ENCODE measurements at places on chromosomes 6 and 20.

GRCh38 chr6:31170987-31171671 is 647 bp upstream of the POU5F1 start:
- DNase-seq, result no peak

DNA sequence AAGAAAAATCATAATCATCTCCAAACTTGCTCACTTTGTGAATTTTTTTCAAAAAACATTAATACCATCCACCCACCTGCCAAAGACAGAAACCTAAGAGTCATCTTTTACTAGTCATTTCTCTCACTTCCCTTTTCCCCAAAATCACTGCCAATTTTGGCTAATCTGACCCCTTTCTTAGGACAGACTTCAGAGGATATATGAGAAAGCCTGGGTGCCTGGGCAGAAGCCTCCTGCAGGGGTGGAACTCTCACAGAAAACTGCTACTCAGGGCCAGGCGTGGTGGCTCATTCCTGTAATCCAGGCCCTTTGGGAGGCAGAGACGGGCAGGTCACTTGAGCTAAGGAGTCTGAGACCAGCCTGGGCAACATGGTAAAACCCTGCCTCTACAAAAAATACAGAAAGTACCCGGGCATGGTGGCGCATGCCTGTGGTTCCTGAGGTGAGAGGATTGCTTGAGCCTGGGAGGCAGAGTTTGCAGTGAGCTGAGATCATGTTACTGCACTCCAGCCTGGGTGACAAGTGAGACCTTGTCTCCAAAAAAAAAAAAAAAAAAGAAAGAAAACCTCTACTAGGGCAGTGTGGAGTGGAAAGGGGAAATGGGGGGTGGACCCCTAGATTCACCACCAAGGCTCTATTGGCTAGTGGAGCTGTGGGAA is 3.8 kb downstream of the DEK start:
- DNase-seq, result no peak

DNA sequence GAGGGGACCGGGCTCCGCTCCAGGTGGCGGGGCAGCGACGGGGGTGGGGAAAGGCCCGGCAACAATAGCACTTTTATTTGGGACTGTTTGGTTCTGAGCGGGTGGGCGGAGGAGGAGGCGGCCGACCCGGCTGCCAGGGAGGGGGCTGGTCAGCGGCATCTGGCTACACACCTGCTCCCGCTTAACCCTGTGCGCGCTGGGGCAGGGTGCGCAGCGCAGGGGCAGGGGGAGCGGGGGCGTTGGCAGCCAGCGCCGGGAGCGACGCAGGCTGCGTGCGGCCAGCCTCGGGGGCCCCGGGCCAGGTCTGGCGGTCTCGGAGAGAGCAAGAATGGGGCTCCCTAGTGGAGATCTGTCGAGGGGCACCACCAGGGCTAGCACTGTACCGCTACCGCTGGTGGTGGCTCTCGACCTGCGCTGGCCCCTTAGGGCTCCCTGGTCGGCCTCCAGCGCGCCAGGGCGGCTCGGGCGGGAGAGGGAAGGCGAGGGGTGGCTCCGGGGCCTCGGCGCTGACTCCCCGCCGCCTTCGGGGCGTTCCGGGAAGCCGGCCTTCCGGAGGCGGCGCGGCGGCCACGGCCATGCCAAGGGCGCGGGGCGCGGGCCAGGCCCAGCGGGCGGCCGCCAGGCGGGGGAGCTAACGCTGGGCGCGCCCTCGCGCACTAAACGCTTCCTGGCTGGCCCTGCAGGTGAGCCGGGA is 92.4 kb downstream of the NCR2 start:
- peak; percentile 46 for DNase-seq

GRCh38 chr6:45608252-45608913 is 230.6 kb upstream of the SUPT3H start:
- DNase-seq, result no peak

DNA sequence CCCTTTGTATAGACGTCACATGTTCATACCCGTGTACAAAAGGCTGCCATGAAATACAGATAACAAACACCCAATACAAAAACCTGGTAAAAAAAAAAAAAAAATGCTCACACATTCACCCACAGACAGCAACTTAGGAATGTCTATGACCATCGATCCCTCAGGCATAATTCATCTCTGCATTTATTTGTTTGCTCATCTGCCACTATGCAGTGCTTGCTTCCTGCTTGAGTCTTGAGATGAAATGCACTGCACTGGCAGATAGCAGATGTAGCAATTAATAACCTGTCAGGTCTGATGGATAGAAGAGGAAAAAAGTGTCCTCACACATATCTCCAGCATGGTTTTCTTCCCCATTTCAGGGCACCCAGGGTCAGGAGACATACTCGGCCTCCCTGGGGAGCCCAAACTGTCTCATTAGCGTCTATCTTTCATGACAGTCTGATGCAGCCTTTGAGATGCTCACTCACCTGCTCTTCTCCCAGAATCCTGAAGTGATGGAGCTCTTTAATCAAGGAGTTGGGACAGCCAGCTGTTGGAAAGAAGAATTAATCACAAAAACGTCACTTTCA is 295.1 kb upstream of the AGPAT4 start:
- no peak for DNase-seq

DNA sequence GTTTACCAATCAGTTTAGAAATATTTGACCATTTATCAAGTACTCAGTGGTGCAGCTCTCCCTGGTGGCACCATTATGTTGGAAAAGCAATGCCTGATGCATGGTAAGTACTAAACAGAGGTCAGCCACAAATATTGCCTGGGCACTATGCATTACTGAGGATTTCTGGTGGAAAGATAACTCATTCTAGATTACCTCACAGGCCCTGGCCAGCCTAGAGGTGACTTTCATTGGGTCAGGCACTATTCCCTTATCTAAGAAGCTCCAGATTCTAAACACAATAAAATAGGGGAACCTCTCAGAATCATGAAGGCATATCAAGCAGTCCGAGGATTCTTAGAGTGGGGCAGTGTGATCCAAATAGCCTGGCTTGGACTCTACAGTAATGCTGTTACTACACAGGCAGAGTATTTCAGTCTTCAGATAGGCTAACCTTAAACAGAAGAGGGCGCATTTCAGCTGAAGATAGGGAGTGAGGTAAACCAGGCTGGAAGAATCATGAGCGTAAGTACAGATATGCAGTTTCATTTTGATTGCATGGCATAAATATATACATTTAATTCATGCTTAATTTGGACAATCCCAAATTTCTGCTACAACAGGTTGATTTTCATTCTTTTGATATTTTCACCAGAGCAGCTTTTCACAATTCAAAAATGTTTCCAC is 12.1 kb downstream of the LGSN start:
- no peak for DNase-seq

- no peak for DNase-seq
Observed at GRCh38 chr6:19013026-19013705, 626.0 kb downstream of the RNF144B start.
